ACHN (cell line): ENCODE measurements at places on chromosomes 7 and 10.

GRCh38 chr7:44189286-44189992, at the start of gene GCK:
TSS of gene GCK (minus strand) at chr7:44189439. CDS start at chr7:44188953, 486 bp downstream.
- DNase-seq, result no peak

DNA sequence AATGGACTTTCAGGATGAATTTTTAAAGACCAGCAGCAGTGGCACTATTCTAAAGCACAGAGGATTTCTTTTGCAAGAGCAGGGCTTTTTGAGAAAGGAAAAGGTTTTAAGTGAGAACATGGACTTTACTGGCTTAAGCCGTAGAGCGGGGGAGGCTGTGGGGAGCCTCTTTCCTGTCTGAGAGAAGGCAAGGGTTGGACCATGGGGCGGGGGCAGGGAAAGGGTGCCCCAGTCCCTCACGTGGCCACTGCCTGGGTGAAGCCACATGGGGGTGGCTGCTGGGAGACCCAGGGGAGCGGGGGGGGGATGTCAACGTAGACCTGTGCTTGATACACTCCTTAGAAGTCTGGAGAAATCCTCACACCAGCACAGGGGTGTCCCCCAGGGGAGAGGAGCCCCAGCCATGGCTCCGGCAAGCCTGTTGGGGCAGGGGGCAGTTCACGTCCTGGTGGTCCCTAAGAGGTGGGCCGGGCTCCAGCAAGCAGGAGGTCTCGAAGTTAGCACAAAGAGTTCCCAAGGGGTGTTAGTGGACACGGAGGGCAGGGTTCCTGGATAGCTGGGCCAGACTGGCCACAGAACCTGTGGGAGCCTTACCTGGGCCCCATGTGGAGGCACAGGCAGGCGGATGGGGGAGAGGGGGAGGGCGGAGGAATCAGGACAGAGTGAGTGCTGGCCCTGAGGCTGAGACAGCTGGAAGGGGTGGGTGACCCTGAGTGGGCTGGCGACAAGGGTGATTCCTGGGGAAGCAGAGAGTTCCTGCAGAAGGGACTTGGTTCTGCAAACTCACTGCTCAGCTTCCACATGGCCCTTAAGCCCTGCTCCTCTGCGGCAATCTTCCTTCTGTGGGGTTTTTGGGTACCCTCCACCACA, 36.9 kb upstream of the ELFN1 start:
- DNase-seq, result no peak

GRCh38 chr10:94349327-94349726, 13.4 kb downstream of the NOC3L start:
- no peak for DNase-seq

GRCh38 chr7:1236132-1236661, 3.5 kb downstream of the UNCX start:
- no peak for DNase-seq

DNA sequence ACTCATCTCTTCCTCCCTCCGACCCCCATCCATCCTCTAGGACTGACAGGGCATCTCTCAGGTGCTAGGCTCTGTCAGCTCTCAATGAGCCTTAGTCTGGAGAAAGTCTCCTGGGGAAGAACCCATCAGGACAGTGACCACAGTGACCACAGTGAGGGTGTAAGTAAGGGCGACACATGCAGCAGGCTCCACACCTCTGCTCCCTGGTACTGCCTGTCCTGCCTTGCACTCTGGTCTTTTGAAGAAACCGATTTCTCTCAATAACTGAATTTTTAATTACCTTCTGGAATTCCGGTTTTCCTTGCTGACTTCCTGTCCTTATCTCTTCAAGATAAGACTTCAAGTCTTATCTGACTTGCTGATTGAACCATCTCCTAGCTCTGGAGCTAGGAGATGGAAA, 190.2 kb downstream of the ACTR3B start:
- no peak for DNase-seq

DNA sequence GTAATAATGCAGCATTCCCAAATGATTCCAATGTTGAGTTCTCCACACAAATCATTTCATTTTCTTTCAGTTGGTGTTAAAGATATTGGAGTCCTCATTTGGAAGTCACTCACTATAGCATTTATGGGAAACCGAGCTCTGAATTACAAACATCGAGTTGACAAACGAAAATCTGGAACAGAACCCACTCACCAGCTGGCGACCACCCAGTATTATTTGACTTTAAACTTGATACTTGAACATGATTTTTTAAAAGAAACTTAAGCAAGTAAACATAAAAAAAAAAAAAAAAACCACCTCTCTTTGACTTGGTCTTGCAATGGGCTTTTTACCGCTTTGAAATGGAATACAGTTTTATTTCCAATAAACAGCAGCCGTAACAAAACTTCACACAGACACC, 576.6 kb upstream of the C7orf33 start:
- no peak for DNase-seq

GRCh38 chr10:80542053-80542452, 4.4 kb downstream of the SH2D4B start:
- peak; percentile 9 for DNase-seq

- DNase-seq, result no peak
Measured at GRCh38 chr7:130091999-130092398, 21.7 kb downstream of the KLHDC10 start.

- no peak for DNase-seq
Measured at GRCh38 chr7:103127006-103127405, 21.9 kb downstream of the NAPEPLD start.

- no peak for DNase-seq
Measured at GRCh38 chr7:78178319-78178718, 379.7 kb downstream of the PHTF2 start.

DNA sequence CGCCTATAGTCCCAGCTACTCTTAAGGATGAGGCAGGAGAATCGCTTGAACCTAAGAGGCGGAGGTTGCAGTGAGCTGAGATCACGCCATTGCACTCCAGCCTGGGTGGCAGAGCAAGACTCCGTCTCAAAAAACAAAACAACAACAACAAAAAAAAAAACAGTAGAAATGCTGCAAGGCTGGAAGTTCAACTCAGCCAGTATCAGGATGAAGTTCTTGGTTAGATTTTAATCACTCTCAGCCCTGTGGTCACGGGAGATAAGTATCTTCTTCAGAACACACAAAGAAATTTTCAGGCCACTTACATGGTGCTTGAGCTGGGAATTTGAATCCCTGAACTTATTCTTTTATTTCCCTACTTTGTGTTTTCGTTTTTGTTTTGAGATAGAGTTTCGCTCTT, 120.4 kb downstream of the MARCHF5 start:
- no peak for DNase-seq

- no peak for DNase-seq
Measured at GRCh38 chr10:10520491-10521385, 496.9 kb upstream of the CELF2 start.

DNA sequence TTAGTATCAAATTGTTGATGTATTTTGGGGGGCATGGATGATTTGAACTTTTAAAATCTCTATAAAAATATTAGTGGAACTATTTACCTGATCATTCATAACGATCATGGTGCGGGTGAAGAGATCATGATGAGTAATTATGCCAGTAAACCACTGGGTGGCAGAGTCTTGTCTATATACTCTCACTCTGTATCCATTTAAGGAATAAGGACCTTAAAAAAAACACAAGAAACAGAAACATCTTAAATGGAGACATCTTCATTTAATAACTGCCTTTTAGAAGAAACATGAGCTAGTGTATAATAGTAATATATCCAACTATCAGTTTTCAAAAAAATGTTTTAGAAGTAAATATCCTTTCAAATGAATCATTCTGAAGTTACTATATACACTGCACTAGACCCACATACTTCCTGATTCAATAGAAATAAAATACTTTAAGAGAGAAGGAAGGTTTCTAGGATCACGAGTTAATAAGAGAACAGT, 84.0 kb downstream of the NRBF2 start:
- DNase-seq, result peak; percentile 80

DNA sequence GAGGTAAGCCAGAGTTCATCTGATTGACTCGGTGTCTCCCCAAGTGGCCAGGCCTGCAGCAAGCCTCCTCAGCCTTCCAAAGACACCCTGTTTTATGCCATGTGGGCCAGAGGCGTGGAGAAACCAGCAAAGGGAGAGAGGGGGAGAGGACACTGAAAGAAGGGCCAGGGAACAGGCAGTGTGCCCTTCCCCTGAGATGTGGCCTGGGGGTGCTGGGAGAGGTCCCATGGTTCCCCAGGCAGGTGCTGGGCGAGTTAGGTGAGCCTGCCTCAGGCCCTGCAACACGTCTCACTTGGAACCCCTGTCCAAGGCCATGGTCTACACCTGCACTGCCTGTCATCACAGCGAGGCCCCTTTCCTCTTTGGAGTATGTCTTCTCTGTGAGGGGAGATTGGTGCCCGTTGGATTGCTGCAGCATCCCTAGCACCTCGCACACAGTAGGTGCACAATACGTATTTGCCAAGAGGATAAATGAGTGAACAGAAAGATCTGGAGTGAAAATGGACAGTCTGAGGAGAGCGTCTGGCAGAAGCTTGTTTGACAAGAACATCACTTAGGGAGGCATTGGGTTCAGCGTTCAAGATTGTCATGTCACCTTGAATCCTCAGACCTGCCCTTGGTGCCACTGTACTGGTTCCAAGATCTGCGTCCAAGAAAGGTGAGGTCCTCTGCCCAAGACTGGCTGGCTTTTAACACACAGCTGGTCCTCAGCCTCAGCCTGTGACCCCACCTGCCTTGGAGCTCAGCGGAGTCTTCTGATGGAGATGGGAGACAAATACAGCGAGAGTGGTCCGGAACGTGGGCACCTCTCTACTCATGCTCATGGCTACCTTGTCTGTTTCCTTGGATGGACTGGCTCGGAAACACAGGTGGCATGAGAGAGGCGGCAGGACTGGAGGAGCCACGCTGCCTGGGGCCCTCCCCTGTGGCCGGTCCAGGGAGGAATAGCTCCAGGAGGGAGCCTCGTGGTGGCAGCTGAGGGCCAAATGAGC, 39.8 kb upstream of the NUB1 start:
- DNase-seq, result no peak
